ENCODE measurements at places on chromosomes 3 and 15.

- no peak for DNase-seq
Observed at GRCh38 chr15:78715930-78716329, 74.9 kb upstream of the CHRNB4 start.

GRCh38 chr3:128681369-128681829 is 30.8 kb upstream of the RPN1 start:
- DNase-seq = no peak

DNA sequence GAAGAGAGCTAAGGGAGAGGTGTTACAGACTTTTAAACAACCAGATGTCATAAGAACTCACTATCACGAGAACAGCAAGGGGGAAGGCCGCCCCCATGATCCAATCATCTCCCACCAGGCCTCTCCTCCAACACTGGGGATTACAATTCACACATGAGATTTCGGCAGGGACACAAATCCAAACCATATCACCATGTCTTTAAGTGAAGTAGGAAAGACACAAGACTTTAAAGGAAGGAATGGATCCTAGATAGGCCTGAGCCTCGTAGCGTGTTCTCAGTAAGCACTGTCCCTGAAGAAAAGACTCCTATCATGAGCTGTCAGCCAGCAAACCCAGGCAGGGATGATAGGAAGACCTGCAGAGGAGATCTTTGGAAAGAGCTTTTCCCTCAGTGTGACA is 15.1 kb upstream of the RPS27L start:
- DNase-seq = no peak

DNA sequence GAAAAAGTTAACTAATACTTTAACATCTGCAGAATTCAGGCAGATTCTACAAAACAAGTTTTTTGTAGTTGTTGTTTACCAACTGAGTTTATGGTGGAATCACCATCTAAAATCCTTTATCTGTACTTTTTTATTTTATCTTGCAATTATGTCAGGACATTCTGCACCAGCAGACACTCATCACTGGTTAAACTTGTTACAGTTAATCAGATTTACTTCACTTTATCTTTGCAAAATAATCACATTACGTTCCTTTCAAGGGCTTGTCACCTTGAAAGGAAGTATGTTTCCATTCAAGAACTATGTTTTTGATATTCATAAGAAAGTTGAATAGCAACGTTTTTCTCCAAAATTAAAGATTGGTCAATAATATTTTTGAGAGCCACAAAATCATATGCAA is 796.6 kb upstream of the ROBO1 start:
- DNase-seq = no peak

- no peak for DNase-seq
Observed at GRCh38 chr15:30974112-30974511, 17.3 kb downstream of the MTMR10 start.

DNA sequence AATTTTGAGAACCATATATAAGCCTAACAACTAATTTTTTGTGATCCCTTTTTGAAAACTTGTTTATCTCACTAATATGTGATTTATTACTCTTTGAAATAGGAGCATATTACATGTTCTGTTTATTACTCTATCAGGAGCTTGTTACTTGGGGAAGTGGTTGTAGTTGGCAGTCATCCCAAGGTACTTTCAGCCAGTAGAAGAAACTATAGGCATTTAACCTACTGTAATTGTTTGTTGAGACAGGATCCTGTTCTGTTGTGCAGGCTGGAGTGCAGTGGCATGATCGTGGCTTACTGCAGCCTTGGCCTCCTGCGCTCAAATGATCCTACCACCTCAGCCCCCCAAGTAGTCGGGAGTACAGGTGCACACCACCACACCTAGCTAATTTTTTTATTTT is 195.6 kb downstream of the TCF12 start:
- DNase-seq = no peak

- DNase-seq = no peak
Observed at GRCh38 chr3:99418209-99418635, 220.2 kb upstream of the COL8A1 start.

DNA sequence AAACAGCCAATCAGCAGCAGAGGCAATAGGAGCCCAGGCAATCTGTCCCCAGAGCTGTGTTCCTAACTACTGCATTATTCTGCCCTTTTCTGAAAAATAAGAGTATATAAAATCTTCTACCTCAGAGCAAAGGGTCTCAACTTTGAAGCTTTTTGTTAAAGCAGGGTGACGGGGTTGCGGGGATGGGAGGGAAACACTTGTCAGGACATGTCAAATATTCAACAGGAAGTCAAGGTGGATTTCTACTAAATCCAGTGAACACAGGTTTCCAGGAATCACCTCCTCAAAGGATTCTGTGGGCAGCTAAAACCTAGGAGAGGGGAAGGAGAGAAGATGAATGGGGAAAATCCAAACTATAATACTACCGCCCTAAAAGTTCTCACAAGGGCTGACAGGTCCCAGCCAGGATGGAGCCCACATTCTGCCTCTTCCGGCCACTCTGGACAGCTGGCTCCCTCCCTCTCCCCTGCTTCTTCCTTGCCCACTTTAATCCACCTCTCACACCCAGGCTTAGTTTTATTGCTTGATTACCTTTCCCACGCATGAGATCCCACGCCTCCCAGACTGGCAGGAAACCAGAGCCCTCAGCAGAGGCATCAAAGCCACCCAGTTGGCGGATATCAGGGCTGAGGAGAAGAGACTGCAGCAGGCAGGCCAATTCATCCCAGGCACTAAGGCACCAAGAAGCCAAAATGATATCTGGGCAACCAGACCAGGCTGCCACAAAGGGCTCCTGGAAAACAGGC is 77.2 kb downstream of the OSBPL10 start:
- DNase-seq = no peak

Data from CD4-positive, alpha-beta T cell treated with Interleukin-6 at 100 ng/mL for 8 hours (primary cell).